ENCODE measurements at places on chromosomes 1 and 21. TPM values are rescaled to one million over a fixed set of nuclear protein-coding genes. Genes with fewer than 3 reads are reported as not detected.

The NHLH1 gene
- polyA plus RNA-seq: 0.19 TPM

The GJC2 gene
- polyA plus RNA-seq: 1.8 TPM

The LRRC38 gene
- polyA plus RNA-seq: not detected

The SHC1 gene
- polyA plus RNA-seq: 371 TPM

The HDAC1 gene
- 157 TPM for polyA plus RNA-seq

The S100A3 gene
- 3.2 TPM for polyA plus RNA-seq

The CYP4A11 gene
- not detected for polyA plus RNA-seq

The RAB3B gene
- 28.4 TPM for polyA plus RNA-seq

The PLA2G2F gene
- not detected for polyA plus RNA-seq

The LRRC71 gene
- not detected for polyA plus RNA-seq

The WNT3A gene
- not detected for polyA plus RNA-seq

The OTUD3 gene
- polyA plus RNA-seq: 3.9 TPM

The RPTN gene
- polyA plus RNA-seq: not detected

The ICOSLG gene
- not detected for polyA plus RNA-seq

The UMODL1 gene
- 0.01 TPM for polyA plus RNA-seq

The FCER1G gene
- polyA plus RNA-seq: 0.66 TPM

The MTARC2 gene
- 2.8 TPM for polyA plus RNA-seq

The APCS gene
- not detected for polyA plus RNA-seq

The CYP4A22 gene
- not detected for polyA plus RNA-seq

The KCNJ6 gene
- 0.06 TPM for polyA plus RNA-seq

The S100A1 gene
- 0.31 TPM for polyA plus RNA-seq

The NEGR1 gene
- 9.8 TPM for polyA plus RNA-seq

The CCDC185 gene
- polyA plus RNA-seq: not detected

The CLCA4 gene
- not detected for polyA plus RNA-seq

The DAB1 gene
- polyA plus RNA-seq: 0.05 TPM

The TFF2 gene
- polyA plus RNA-seq: not detected

The SLC5A3 gene
- polyA plus RNA-seq: 9.5 TPM

The SPRR1A gene
- not detected for polyA plus RNA-seq

The THEMIS2 gene
- polyA plus RNA-seq: 14.1 TPM

The CRYAA gene
- polyA plus RNA-seq: not detected

The CORT gene
- polyA plus RNA-seq: not detected

The KTI12 gene
- 9.8 TPM for polyA plus RNA-seq

The RNF186 gene
- not detected for polyA plus RNA-seq

The RIPPLY3 gene
- not detected for polyA plus RNA-seq

The ITGB3BP gene
- polyA plus RNA-seq: 18.0 TPM

The ATP1A4 gene
- not detected for polyA plus RNA-seq

The RGS16 gene
- polyA plus RNA-seq: 0.10 TPM

The RIPK4 gene
- polyA plus RNA-seq: not detected

The SLC5A9 gene
- polyA plus RNA-seq: not detected

The B3GALT5 gene
- polyA plus RNA-seq: 0.05 TPM

The FLG2 gene
- polyA plus RNA-seq: not detected

The PM20D1 gene
- 0.09 TPM for polyA plus RNA-seq

The IL10 gene
- not detected for polyA plus RNA-seq

The SELENBP1 gene
- polyA plus RNA-seq: 102 TPM

The CBS gene
- 41.1 TPM for polyA plus RNA-seq

The SLC25A34 gene
- 0.46 TPM for polyA plus RNA-seq

The OR10R2 gene
- not detected for polyA plus RNA-seq

The ACKR1 gene
- not detected for polyA plus RNA-seq

The REN gene
- polyA plus RNA-seq: 0.72 TPM

The GUCA2B gene
- not detected for polyA plus RNA-seq

The PAPPA2 gene
- 0.29 TPM for polyA plus RNA-seq

The HSPG2 gene
- 9.7 TPM for polyA plus RNA-seq

The LRRC53 gene
- not detected for polyA plus RNA-seq

The TCHH gene
- not detected for polyA plus RNA-seq

All from AG04450 (cell line).